ENCODE measurements at places on chromosomes 4 and X.

GRCh38 chr4:67603310-67604028, 44.9 kb downstream of the STAP1 start:
- no peak for DNase-seq

- DNase-seq = no peak
Observed at GRCh38 chr4:113952452-113953029, 26.9 kb downstream of the ARSJ start.

DNA sequence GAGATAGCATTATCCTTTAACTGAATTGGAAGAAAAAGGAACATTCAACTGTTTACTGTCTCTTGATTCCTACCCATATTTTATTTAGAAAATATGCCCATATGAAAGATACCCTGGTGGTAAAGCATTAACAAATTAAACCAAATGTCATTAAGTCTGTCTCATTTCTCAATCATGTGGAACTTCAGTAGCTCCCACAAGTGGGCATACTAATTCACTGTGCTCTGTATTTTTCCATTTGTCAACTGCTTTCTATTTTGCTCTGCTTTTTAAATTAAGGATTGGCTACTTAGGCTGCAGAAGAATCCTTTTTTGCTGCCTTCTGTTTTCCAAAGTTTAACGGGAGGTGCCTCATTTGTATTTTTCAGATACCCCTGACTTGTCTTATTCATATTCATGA, 77.2 kb downstream of the DDIT4L start:
- DNase-seq = no peak

DNA sequence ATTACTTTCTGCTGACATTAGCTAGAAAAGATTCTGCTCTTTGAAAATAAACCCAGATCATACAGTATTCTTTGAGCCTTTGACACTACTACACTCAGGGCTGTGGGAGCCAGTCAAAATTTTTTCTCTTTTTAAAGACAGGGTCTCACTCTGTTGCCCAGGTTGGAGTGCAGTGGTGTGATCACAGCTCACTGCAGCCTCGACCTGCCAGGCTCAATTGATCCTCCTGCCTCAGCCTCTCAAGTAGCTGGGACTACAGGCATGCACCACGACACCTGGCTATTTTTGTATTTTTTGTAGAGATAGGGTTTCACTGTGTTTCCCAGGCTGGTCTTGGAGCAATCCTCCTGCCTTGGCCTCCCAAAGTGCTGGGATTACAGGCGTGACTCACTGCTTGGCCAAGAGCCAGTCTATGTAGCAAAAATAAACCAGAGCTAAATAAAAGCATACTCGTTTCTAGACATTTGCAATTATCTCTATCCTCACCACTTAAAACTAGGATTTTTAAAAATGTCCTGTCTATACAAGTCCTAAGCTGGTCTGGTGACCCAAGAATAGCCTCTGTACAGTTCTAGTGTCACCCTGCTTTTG, 43.2 kb downstream of the AKAP4 start:
- DNase-seq = no peak
